ENCODE measurements at places on chromosomes 1 and 21. TPM values are rescaled to one million over a fixed set of nuclear protein-coding genes. Genes with fewer than 3 reads are reported as not detected.

F13B gene
- polyA plus RNA-seq: not detected

FNDC5 gene
- polyA plus RNA-seq: 0.30 TPM

SYF2 gene
- polyA plus RNA-seq: 98.3 TPM

PRCC gene
- polyA plus RNA-seq: 39.1 TPM

TP73 gene
- 0.48 TPM for polyA plus RNA-seq

SPATA46 gene
- polyA plus RNA-seq: not detected

HSD3B1 gene
- polyA plus RNA-seq: not detected

FNDC10 gene
- 4.4 TPM for polyA plus RNA-seq

LIN28A gene
- not detected for polyA plus RNA-seq

LCE1D gene
- polyA plus RNA-seq: not detected

PADI4 gene
- 8.3 TPM for polyA plus RNA-seq

HTR1D gene
- not detected for polyA plus RNA-seq

SLAMF8 gene
- 12.9 TPM for polyA plus RNA-seq

SLC16A4 gene
- polyA plus RNA-seq: 3.3 TPM

RGS1 gene
- 24.0 TPM for polyA plus RNA-seq

COL16A1 gene
- 9.5 TPM for polyA plus RNA-seq

DNAH14 gene
- polyA plus RNA-seq: 1.3 TPM

MIS18A gene
- 8.2 TPM for polyA plus RNA-seq

AVPR1B gene
- polyA plus RNA-seq: not detected

TMPRSS15 gene
- polyA plus RNA-seq: not detected

LCE2A gene
- polyA plus RNA-seq: not detected

NPL gene
- 30.2 TPM for polyA plus RNA-seq

SHC1 gene
- polyA plus RNA-seq: 49.8 TPM

GPR37L1 gene
- 0.16 TPM for polyA plus RNA-seq

INAVA gene
- 0.39 TPM for polyA plus RNA-seq

SH3D21 gene
- polyA plus RNA-seq: 5.1 TPM

CNR2 gene
- polyA plus RNA-seq: 22.3 TPM

MUL1 gene
- 7.3 TPM for polyA plus RNA-seq

Measured in spleen (tissue), 13 donors.